ENCODE measurements at places on chromosomes 13 and 19.

GRCh38 chr13:72255908-72256307, 388.9 kb upstream of the DACH1 start:
- peak; percentile 30 for DNase-seq

DNA sequence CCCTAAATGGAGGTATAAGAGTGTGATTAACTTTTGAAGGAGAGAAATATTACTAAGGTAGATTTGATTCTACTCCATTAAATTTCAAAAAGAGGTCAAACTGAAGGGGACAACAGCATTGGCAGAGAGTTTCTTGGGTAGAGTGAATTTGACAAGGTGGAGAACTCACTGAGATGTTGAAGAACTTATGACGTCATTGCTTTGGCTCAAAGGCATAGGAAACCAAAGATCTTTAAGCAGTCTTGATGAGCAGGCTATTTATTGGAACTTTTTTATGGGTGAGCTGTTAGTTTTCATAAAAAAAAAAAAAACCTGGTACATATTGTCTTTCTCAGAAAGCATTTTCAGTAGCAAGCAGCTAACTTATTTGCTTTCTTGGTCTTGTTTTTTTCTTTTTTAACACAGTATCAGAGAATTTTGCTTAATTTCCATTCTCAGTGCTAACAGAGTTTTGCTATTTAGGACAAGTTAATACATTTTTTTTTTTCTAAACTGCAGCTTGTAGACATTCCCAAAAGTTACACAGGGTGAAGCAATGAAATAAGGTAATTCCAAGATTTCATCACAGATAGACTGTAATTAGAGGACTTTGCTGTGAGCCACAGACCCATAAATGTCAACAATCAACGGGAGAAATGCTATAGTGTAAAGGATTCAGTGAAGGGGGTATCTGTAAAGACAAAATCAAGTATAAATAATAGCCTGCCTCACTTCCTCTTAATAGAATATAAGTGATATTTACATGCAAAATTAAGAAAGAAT, 412.2 kb upstream of the KLHL1 start:
- DNase-seq, result no peak

DNA sequence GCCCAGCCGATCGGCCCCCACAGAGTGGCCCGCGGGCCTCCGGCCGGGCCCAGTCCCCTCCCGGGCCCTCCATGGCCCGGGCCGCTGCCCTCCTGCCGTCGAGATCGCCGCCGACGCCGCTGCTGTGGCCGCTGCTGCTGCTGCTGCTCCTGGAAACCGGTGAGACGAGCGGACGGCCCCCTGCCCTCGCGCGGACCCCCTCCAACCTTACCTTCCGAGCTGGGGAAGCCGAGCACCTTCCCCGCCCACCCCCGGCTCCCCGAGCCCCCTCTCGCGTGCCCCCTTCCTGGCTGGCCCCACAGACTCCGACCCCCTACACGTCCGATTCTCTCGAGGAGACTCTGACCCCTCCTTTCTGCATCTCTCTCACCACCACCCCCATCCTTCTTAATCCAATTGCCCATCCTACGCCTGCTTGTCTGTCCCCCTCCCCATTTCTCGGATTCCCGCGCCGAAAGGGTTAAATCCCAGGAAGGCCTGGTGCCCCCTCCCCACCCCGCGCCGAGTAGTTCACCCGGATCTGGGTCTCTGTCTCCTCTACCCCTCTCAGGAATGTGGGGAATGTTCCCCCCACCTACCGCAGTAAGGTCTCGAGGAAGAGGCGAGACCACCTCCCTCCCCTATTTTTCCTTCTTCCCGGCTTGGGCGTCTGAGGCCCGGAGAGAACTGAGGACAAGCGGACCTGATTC, 502 bp downstream of the NECTIN2 start:
- no peak for DNase-seq

DNA sequence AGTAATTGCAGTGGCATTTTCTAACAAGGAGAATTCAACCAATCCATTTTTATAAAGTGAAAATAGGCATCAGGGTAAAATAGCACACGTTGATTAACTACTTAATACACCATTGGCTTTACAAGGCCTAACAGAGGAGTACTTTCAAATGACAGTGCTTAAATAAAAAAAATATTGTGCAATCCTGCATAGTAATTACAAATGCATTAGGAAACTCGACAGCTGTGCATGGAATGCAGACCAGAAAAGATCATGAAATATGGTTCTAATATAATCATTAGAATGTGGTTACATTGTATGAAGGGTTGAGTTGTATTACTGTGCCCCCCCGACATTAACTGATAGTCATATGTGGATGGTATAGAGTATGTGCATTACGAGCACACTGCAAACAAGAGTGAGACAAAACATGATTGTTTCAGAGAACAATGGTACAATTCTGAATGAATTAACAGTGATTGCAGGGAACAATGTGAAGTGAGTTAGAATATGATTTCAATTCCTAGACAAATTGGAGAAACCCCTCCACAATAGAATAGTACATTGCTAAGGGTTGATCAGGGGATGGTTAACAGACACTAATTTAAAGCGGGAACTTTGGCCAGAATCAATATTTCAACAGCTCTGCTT, 270.6 kb downstream of the GPC5 start:
- DNase-seq, result no peak

- no peak for DNase-seq
Measured at GRCh38 chr13:97588993-97589392, 155.0 kb downstream of the RAP2A start.

- no peak for DNase-seq
Measured at GRCh38 chr19:6032827-6033226, 54.9 kb upstream of the RANBP3 start.

DNA sequence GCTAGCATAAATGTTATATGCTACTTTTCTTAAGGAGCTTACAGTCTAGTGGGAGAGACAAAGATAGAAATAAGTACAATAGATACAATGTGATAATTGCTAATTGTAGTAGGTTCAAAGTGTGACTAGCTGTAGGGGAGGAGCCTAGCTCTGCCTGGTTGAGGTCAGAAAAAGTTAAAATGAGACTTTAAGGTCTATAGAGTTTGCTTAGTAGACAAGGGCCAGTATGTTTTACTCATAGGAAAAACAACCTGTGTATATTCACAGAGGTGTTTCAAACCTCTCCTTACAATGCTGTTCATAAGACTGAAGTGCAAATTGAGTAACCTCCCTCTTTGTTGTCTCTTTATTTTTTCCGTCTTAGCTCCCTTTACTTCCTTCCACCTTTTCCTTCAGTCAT, 56.1 kb downstream of the PDS5B start:
- no peak for DNase-seq

DNA sequence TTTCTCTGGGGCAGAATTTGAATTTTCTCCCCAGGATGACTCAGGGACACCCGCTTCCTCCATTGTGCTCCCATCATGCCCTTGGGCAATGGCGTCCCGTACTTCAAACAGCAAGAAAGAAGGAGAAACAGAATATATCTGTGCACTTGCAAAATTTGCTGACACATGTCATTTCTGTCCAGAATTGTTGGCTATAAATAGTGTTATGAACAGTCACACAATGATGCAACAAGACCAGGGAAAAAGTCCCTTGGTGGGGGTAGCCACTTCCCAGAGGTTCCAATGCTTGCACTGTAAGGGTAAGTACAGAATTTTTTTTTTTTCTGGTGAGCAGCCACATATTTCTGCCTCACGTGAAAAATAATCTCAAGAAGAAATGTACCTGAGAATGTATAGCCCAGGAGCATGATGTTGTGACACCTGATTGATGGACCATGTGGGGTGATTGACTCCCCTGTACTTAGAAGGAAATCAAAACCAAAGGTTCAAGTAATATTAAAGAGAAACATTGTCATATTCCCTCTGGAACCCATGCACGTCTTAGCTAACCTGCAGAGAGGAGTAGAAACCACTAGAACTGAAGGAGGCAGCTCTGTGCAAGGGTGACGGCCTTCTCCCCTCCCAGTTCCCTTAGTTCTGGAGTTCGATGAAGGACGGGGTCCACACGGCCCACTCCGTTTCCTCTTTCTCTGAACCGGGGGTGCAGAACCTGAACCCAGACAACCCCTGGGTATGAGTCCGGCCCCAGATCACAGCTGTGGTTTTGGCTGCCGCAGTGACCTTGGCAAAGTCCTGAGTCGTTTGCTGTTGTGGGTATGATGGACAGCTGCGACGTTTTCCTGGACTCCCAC, 9.3 kb upstream of the LAIR1 start:
- DNase-seq, result peak; percentile 89

DNA sequence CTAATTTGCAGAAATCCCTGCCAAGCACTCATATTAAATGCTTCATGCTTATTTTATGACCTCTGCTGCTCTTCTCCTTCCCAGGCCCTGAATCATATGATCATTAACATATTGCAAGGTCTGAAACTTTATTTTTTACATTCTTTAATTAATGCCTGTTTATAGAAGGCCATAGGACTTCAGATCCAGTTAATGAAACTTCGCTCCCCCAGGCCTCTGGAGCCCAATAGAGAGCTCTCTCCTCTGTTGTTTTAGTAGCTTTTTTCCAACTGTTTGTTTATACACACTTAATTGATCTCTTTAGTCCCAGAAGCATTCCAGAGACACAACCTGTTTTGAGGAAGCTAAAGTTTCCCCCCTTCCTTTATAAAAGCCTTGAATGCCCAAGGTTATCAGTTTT, 68.3 kb downstream of the DACH1 start:
- DNase-seq, result no peak

Measured in NB4 (cell line).